ENCODE measurements at places on chromosomes 5 and 9. TPM values are rescaled to one million over a fixed set of nuclear protein-coding genes. Genes with fewer than 3 reads are reported as not detected.

- DNase-seq, result no peak
Measured at GRCh38 chr5:76983468-76983867, 30.6 kb downstream of the CRHBP start.

The PLPP7 gene
- total RNA-seq, result 107 TPM

GRCh38 chr9:134842321-134842720 lies 38.3 kb upstream of the FCN2 start:
- no peak for DNase-seq

DNA sequence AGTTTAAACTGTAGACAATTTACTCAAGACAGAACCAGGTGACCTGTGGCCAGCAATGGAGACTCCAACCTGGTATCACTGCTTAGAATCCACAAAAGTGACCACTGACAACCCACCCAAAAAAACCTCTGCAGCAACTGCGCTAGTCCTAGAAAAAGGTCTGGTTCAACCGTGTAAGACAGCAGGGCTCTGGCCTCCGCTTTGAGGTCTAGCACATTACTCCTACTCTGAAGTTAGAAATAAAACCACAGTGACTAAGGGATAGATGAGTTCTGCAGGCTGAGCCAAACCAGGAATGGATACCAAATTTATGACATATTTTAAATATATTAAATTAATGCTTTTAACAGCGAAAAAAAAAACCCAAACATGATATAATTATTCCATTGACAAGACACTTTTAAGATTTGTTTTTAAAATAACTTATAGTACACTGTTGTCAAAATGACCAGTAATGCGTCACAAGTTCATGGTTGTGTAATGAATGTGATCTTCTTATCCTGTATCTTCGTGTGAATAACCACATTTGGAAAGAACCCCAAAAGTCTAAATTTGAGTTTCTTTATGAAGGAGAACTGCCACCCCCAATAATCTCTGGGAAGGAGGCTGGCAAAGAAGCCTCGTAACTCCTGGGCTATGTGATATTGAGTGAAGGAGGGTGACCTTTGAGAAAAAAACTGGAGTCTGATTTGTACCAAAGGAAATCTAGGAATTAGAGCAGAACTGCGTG lies 101.9 kb upstream of the SLC44A1 start:
- no peak for DNase-seq

- DNase-seq, result no peak
Measured at GRCh38 chr9:38138276-38138675, 69.2 kb upstream of the SHB start.

DNA sequence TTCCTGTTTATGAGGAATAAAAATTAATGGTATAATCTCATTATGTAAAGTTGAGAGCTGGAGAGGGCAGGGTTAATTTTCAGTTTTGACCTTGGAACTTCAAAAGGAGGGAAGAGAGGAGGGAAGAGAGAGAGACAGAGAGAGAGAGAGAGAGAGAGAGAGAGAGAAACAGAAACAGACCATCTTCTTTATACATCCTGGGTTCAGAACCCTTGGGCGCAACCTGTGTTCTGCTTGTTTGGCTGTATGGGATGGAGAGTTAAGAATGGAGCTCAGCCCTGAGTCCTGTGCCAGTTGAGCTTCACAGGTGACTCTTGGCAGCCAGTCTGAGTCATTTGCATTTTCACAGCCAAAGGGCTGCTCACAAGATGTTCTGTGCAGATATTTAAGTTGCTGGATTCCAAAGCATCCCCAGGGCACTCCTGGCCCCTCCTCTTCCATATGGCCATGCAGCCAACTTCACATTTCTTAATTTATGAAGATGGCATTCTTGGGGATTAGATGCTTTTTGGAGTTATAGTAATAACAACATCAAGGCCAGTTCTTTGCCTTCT lies 143.5 kb downstream of the CARTPT start:
- DNase-seq, result no peak

The STPG3 gene
- 1.4 TPM for total RNA-seq

- no peak for DNase-seq
Measured at GRCh38 chr5:147756566-147756965, 26.0 kb downstream of the JAKMIP2 start.

DNA sequence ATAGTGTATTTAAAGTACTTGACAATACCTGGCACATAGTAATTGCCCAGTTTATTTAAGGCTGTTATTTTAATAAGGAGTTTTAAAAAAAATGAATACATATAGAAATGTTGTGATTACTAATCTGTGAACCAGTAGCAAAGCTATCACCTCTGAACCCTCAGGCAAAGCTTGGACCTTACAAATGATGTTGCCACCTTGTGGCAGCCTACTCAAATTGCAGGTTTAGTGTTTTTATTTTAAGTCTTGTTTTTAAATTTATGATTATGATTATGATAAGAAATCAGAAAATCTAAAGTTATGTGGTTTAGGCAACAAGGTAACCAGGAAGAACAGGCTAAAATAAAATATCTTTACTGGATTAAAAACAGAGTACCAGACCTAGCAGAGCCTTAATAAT lies 35.8 kb downstream of the PPARGC1B start:
- DNase-seq, result no peak

- DNase-seq, result no peak
Measured at GRCh38 chr9:38118862-38119438, 49.9 kb upstream of the SHB start.

DNA sequence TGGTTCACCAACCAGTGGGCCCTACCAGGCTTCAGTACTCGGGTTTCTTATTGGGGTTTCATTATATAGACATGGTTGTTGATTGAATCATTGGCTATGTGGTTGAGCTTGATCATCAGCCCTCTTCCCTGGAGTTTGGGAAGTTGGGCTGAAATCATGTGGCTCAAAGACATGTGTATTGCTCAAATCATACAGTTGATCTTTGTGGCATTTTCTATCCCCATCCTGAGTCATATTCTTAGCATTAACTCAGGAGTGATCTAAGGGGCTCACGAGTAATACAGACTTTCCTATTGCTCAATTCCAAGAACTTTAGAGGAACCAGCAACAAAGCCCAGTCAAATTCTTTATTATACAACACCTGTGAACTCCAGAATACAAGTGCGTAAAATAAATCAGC lies 66.2 kb downstream of the SMC5 start:
- DNase-seq, result no peak

GRCh38 chr5:175576096-175576495 lies 81.8 kb upstream of the HRH2 start:
- DNase-seq, result no peak

DNA sequence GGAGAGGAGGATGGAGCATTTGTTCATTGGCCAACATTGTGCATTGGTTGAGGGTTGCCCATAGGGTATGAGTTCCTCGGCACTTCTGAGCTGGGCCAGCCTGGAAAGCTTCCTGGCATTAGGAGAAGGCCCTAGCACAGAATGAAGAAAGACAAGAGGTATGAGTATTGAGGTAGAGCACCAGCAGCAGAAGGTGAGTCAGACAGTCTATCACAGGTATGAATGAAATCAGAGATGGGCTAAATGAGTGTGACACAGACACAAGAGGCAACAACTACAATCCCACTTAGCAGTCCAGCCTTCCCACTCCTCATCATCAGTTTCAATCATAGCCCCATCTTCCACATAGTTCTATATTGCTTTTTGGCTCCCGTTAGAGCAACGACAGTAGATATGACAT lies 25.4 kb upstream of the TGFBR1 start:
- DNase-seq, result no peak

DNA sequence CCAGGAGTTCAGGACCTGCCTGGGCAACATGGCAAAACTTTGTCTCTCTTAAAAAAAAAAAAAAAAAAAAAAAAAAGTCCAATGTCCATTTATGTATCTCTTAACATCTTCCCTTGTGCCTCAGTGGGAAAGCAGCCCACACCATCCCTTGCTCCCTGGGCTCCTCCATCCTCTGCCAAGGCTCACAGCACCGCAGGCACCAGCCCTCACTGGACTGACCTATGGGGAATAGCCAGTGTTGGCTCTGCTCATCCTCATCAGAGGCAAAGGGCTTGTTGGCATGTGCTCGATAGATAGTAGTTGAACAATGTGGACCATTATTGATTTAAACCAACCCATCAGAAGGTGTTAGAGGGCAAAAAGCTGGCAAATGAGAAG lies 61.8 kb upstream of the LRRTM2 start:
- no peak for DNase-seq

The RMI1 gene
- total RNA-seq, result 7.3 TPM

The WWC1 gene
- total RNA-seq, result 1.9 TPM

The PRLR gene
- 0.38 TPM for total RNA-seq

The PRR7 gene
- total RNA-seq, result 1.4 TPM

DNA sequence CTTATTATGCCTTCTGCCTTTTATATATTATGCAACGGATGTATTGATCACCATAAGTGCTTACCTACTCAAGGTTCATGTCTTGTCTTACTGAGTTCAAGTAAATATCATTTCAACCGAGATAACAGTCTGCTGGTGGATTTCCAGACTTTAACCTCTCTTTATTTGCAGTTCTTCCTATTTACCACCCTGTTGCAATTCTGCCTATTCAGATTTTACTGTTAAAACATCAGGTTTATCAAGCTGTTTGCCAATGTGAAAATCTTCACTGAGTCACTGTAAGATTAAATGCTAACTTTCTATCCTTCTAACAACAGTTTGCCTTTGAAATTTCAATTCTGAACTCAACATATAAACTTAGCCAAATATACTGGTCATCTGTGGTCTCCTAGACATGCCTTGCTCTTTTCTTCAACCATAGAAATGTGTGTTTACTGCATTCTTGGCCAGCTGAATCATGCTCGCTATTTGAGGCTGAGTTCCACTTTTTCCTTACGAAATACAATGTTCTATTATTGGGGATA lies 471.7 kb upstream of the RORB start:
- DNase-seq, result no peak

DNA sequence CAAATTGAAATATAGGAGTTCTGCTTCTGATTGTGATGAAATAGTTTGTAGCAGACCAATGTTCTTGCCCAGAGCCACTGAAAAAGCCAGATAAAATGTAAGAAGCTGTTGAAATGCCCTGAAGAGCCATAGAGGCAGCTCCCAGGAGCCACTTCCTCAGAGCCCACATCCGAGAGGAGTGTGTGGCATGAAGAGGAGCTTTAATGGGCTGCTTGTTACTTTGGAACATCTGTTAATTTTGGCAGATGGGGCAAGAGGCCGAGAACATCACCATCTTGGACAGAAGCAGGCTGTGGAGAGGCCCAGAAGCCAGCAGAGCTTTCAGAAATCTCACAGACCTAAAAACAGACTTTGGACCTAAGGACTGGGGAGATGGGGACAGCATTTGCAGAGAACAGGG lies 370.8 kb downstream of the GADD45G start:
- DNase-seq, result no peak

GRCh38 chr5:94847019-94847418 lies 228.6 kb downstream of the SLF1 start:
- DNase-seq, result no peak

DNA sequence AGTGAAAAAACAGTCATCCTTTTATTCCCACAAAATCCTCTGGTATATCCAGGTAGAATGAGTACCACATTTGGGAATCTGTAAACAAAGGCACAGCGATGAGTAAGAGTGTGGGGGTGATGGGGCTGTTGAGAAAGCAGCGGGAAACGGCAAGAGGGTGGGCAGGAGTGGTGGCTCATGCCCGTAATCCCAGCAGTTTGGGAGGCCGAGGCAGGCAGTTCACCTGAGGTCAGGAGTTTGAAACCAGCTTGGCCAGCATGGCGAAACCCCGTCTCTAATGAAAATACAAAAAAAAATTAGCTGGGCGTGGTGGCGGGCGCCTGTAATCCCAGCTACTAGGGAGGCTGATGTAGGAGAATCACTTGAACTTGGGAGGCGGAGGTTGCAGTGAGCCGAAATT lies 43.1 kb downstream of the KLF4 start:
- no peak for DNase-seq
